ENCODE measurements at places on chromosomes 13 and 19.

DNA sequence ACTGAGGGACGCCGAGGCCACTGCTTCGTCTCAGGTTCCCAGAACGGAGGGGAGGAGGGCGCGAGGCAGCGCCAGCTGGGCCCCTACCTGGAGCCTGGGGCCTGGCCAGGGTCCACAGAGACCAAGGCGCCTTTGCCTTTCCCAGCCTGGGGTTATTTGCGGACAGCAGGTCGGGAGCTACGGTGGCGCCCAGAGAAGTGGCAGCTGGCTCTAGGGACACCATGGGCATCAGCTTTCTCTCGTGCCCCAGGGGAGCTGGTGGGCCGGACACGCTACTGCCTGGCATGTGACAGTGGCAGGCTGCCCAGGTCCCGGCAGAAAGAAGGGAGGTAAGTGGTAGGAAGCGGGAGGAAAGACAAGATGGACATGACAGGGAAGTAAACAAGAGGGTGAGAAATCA lies 19.0 kb downstream of the AKT2 start:
- no peak for DNase-seq

- no peak for DNase-seq
These were observed 108.3 kb downstream of the ABCC4 start for GRCh38 chr13:95192998-95193397.

GRCh38 chr19:2618611-2619010 lies 83.9 kb downstream of the GNG7 start:
- DNase-seq, result no peak

- no peak for DNase-seq
These were observed 23.6 kb downstream of the PNPLA6 start for GRCh38 chr19:7559102-7559501.

DNA sequence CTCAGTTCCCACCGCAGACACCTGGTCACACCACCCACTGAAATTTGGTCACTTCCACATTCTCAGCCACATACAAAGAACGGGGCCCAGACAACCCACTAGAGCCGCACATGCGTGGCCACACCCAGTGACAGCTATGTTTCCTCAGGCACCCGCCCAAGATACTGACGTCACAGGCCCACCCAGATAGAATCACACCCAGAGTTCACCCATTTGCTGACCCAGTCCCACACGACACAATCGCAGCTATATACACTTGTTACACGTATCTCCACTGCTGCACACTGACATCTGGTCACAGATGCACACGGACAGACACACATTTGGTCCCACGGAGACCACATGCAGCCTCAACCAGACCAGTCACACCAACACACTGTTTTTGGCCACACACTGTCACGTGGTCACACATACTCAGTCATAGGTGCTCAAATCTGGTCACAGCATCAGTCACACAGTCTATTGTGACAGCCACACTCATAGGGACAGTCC lies 2.9 kb downstream of the NUMBL start:
- no peak for DNase-seq

DNA sequence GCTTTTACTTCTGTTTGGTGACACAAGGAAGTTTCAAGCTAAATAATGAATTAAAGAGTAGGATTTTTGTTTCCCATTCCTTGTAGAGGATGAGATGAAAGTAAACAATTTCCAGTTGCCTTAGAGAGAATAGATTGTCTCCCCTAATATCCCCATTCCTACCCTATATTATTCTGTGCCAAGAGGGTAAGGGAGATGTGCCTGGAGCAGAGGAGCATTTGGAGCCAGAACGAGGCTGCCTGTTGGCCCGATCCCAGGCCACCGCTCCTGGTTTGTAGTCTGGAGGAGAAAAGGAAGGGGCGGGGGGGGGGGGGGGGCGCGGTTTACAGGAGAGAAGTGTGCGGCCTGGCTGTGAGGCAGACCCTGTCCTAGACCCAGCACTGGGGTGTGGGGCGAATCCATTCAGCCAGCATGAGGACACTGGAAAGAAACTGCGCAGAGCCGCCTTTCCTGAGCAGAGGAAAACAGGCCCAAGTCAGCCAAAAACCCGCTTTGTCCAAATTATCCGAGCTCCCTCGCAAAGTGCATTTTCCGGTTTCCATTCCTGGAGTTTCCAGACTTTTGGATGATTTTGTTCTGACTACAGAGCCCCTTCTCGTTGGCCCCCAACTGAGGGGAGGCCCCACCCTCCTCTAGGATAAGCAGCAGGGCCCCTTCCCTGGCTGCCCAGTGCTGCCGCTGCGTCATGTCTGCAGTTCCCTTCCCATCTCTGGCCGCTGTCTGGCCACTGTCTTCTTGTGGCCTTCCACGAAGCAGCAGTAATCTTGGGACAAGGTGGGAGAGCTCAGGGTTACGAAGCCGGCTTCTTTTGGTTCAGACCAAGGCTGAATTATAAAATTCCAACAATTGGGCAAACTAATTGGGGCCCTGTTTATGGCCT lies 23.0 kb downstream of the NFIX start:
- no peak for DNase-seq

- no peak for DNase-seq
These were observed 1.1 kb downstream of the ZNF835 start for GRCh38 chr19:56670401-56670960.

DNA sequence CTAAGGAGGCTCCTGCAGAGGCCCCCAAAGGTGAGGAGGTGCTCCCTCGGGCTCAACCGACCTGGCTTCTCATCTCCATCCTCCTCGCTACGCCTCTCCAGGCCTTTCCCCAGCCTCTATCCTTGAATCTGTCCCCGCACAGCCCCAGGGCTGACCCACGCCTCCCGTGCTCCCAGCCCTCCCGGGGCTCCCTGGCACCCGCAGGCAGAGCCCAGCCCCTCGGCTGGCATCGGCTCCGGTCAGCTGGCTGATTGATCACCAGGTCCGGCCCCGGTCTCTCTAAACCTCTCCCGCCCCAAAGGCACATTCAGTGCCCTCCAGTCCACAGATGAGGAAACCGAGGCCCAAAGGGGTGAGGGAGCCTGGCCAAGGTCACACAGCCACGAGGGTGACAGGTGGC lies 2.5 kb downstream of the MYBPC2 start:
- no peak for DNase-seq

DNA sequence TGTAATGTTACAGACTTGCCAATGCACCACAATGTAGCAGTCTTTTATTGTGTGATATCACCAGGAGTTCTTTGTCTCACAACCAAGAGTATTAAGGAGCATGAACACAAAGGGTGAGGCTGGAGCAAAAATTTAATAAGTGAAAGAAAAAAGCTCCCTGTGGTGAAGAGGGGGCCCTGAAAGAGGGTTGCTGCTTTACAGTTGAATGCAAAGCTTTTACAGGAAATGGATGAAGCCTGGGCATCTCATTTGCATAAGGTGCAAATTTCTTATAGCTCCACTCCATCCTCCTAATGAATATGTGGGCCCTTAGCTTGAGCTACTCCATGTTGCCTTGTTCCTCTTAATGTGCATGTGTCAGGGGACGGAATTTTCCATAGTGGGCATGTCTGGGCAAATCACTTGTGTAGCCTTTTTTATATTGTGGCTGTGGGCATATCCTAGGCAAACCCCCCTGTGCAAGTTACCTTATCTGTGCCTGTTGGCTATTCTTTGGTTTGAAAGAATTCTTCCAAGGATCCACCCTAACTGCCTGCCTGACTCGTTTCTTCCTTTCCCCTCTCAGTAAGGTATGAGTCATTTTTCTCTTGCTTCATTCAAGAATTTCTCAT lies 45.3 kb upstream of the TRPC4 start:
- no peak for DNase-seq

- DNase-seq, result no peak
These were observed 122.9 kb upstream of the RNF113B start for GRCh38 chr13:98299966-98300350.

GRCh38 chr13:51347099-51347498 lies 7.6 kb downstream of the SERPINE3 start:
- no peak for DNase-seq

DNA sequence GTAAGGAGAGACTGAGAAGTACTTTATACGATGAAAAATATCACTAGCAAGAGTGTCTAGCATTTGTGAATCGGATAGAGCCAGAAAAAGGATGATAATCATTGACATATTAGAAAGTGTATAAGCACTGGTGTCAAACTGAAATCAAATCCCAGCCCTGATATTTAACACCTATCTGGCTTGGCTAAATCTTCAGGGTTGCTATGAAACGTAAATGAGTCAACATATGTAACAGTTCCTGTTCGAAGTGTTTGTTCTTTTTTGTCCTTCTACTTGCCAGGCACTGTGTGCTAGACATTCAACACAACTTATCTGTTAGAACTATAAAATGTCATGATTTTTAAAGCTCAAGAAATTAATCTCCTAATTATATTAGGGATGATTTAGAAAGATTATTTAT lies 40.8 kb downstream of the SERPINE3 start:
- DNase-seq, result no peak

GRCh38 chr13:19960653-19960976 lies 2.1 kb downstream of the ZMYM2 start:
- DNase-seq, result no peak
